ENCODE measurements at places on chromosomes 7 and 10. TPM values are rescaled to one million over a fixed set of nuclear protein-coding genes. Genes with fewer than 3 reads are reported as not detected.

- peak within 1 kb of the TSS; percentile 49 for H3K4me3 ChIP-seq
- DNase-seq: peak; percentile 80
- peaks cover 42% of the 10 kb centered on the region for H3K4me1 ChIP-seq
Measured at GRCh38 chr10:89327803-89328441, at the start of gene IFIT3. Gene IFIT3 (plus strand): TSS chr10:89327997. CDS start chr10:89328074, 77 bp downstream.

GRCh38 chr7:148919859-148920258 is 35.8 kb upstream of the EZH2 start:
- H3K27me3 ChIP-seq: no peaks in the 10 kb centered on the region
- no peak for DNase-seq
- no peaks in the 10 kb centered on the region for H3K4me1 ChIP-seq

GRCh38 chr7:130013241-130013640 is 37.9 kb downstream of the ZC3HC1 start:
- H3K36me3 ChIP-seq: peaks cover 13% of the 10 kb centered on the region
- no peak overlapping the region for H3K27ac ChIP-seq
- H3K4me1 ChIP-seq: peaks cover 19% of the 10 kb centered on the region
- no peak overlapping the region for H3K4me3 ChIP-seq
- DNase-seq: no peak
- no peaks in the 10 kb centered on the region for H3K27me3 ChIP-seq

DNA sequence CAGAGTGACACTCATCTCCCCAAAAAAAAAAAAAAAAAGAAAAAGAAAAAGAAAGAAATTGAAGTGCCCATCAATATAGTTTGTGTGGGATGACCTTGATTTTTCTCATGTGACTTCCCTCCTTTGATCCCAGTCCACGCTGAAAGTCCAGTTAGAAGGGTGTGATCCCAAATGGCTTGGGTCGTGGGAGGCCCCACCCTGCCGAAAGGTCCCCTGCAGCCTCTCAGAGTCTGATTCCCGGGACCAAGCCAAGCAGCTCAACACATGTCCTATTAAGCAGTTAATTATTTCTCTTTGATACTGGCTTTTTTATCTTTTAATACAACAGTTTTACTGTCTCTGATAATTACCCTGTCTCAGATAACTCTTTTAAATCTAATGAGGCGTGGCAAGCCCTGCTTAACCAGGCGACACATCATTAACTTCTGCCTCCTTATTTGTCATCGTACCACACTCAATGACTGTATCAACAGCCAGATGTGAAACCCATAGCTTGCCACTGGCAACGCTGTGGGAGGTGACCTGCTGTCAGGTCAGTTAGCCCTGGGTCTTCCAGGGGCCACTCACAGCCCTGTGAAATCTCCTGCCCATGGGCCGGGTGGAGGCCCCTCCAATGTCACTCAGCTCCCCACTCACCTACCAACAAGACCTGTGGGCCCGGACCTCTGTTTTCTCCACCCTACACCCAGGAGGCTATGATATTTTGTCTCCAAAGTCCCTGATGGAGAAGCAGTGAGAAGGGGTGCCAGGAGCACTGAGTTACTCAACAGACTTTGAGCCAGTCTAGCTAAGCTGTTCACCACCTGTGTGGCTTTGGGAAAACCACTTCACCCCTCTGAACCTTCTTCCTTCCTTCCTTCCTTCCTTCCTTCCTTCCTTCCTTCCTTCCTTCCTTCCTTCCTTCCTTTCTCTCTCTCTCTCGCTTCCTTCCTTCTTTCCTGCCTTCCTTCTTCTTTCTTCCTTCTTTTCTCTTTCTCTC is 110.0 kb upstream of the SFMBT2 start:
- H3K36me3 ChIP-seq: no peaks in the 10 kb centered on the region
- H3K4me3 ChIP-seq: no peak overlapping the region
- H3K4me1 ChIP-seq: no peaks in the 10 kb centered on the region
- H3K27ac ChIP-seq: no peak overlapping the region
- DNase-seq: peak; percentile 40

Gene TMEM236
- total RNA-seq: 0.39 TPM

Gene HGF
- 0.95 TPM for total RNA-seq

Gene LDB1
- 62.0 TPM for total RNA-seq

Gene GBX1
- total RNA-seq: not detected
